ENCODE measurements at places on chromosomes 11 and 22. TPM values are rescaled to one million over a fixed set of nuclear protein-coding genes. Genes with fewer than 3 reads are reported as not detected.

DNA sequence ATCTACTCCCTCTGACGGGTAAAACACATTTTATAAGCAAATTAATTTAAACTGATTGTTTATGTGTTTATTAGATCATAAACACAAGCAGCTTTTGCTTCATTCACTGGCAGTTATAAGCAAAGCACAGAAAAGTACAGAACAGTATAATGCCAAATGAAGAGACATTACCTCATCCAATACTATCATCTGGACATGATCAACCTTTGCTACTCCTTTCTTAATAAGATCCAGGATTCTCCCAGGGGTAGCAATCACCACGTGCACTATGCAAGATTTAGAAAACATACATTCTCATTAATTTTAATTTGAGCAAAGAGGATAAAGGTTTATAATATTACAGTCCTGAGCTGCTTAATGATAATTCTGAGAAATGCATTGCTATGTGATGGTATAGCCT lies 27.9 kb downstream of the DDX6 start:
- DNase-seq = no peak

GRCh38 chr22:41976070-41976901 lies 7.0 kb downstream of the SEPTIN3 start:
- DNase-seq = no peak

GRCh38 chr11:70050243-70050642 lies 27.9 kb upstream of the ANO1 start:
- no peak for DNase-seq

DNA sequence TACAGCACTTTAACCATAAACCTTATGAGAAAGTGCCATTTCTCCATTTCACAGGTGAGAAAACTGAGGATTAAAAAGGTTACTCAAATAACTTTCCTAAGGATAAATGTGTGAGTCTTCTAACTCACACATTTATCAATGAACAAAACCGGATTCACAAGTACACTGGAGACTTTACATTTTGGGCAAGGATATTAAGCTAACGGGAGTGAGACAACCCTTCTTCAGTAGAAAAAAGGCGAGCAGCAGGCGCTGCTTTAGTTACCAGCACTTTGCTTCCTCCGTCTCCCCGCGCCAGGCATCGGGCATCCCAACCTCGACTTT lies 356 bp upstream of the TTC12 start:
- no peak for DNase-seq

DNA sequence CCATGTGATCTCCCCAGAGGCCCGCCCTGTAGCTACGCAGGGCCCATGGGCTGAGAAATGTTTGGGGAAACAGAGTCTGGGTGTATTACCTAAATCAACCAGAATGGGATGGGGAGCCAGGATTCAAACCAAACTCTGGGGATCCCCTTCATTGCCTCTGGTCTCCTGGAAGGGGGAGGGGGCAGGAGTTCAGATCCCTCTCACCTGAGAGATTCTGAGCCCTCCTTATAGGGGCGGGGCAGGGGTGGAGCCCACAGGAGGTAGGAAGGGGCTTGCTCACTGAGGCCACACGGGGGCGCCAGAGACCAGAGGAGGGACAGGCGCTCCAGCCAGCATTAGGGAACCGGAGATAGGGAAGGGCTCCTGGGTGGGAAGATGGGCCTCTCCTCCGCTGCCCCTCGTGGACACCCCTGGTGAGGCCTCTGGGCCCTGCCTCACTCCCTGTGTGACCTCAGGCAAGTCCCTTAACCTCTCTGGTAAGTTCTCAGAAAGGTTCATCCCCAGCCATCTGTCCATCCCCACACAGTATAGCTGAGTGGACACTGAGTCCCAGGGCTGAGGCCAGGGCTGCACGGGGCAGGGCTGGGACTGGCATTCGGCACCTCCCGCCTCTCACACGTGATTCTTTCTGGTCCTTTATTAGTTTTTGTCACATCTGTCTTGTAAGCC lies 2.7 kb upstream of the CDC42BPG start:
- peak; percentile 86 for DNase-seq

DNA sequence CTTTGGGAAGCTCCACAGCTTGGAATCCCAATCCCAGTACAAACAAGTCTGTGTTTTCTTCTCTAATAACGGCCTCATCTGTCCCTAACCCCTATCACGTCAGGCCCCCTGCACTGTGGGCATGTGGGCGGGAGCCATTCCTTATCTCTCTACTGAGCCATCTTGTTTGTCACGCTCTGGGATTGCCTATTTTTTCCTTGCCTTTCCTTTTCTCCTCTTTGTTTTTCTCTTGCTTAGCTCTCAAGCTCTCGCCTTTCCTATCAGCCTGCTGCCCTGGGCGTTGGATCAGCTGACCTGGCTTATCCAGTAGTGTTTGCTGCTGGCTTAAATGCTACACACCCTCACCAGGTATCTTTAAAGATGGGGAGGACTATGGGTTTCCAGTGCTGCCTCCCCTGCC lies 35.8 kb downstream of the ARHGAP1 start:
- no peak for DNase-seq

DNA sequence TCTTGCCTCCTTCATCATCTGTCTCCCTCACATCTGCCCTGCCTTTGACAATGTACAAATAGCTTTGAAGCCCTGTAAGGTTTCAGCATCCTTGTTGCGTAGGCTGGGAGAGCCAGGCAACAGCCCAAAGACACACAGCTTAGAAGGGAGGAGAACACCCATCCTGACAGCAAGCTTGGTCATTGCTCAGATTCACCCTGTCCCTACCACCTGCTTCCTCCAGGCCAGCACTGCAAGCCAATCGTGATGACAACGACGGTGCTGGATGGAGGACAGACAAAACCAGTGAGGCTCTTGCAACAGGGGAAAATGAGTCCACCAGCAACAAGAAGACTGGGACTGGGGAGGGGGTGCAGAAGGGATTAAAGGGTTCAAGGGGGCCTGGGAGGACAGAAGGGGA lies 32.9 kb upstream of the CD5 start:
- no peak for DNase-seq

- DNase-seq = no peak
Measured at GRCh38 chr11:2774173-2775082, 74.6 kb upstream of the KCNQ1OT1 start.

- peak; percentile 46 for DNase-seq
Measured at GRCh38 chr11:3000032-3000961, 8.2 kb upstream of the NAP1L4 start.

DNA sequence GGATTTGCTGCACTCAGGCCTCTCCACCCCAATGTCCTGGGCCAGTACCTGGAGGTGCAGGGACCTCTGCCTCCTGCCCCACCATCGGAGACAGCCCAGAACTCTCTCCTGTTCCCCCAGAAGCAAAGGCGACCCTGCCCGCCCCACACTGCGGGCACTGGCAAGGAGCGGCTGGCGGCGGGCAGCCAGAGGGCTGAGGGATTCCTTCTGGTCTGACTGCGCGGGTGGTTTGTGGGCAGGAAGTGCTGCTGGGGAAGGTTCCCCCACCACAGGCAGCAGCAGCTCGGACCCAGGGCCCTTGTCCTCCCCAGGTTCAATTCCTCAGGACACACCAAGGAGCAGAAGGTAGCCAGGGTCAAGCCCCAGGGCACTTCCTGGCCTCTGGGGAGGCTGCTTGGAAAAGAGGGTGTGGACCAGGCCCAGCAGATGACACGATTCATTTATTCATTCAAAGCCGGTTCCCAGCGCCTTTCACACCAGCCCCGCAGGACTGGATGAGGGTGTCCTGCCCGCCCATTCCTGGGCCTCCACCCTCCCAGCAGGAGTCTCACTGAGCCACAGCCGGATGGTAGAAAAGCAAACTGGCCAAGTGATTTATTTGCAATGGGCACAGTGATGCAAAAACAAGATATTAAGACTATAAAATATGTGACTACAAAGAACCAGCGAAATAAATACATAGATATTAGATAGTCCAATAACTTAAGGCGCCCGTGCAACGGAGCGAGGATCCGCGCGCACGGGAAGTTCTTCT lies 1.2 kb downstream of the PHLDA2 start:
- peak; percentile 37 for DNase-seq

DNA sequence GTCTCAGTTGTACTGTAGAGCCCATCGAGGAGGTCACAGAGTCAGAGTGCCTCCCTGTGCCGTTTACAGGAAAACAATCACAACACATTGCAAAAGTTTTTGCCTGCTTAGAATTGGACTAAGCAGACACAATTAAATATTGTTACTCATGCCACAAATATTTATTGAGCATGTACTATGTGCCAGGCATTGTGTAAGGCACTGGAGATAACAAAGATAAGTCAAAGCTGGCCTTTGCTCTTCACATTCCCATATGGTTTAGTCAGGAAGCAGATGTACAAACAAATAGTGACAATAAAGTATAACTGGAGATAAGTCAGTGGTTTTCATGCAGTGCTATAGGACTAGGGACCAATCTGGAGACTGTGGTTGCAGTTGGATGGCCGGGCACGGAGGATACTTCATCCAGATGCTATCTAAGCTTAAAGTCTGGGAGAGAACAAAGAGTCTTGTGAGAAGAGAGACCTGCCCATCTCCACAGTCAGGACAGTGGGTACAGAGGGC lies 550.7 kb downstream of the INSC start:
- peak; percentile 73 for DNase-seq

- no peak for DNase-seq
Measured at GRCh38 chr22:34055525-34056200, 135.4 kb upstream of the LARGE1 start.

- DNase-seq = no peak
Measured at GRCh38 chr11:108588287-108588686, 5.3 kb downstream of the EXPH5 start.

DNA sequence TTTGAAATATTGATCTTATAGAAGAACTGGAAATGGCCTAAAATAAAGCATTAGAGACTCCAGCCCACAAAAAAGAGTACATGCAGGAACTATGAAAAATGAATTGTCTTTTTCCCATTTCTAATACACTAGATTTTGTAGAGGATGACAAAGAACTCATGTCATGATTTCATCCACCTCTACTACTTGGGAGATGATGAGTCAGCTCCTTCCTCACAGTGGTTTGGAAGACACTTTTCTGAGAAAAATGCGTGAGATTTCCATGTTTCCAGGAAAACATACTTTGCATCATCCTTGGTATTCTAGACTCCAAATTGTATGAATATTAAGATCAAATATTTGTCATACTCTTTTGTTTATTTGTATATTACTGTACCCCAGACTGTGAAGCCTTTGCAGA lies 500.5 kb downstream of the FAM181B start:
- no peak for DNase-seq

- no peak for DNase-seq
Measured at GRCh38 chr11:83448686-83449085, 162.5 kb upstream of the CCDC90B start.

DNA sequence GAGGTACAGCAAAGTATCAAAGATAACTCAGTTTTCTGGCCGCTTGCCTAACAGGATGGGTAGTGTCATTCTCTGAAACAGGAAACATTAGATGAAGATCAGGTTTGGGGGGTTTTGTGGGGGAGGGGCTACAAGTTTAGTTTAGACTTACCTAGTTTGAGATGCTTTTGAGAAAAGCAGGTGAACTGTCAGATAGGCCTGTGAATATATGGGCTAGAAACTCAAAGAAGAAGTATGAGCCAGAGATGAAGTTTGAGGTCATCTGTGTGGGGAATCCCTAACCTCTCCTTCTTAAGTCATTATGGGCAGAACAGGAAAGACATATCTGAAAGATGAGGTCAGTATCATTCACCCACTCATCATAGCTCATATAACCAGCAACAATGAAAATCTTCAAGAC lies 11.9 kb downstream of the HOATZ start:
- peak; percentile 35 for DNase-seq

- DNase-seq = no peak
Measured at GRCh38 chr11:73203790-73204189, 14.3 kb upstream of the P2RY2 start.

DNA sequence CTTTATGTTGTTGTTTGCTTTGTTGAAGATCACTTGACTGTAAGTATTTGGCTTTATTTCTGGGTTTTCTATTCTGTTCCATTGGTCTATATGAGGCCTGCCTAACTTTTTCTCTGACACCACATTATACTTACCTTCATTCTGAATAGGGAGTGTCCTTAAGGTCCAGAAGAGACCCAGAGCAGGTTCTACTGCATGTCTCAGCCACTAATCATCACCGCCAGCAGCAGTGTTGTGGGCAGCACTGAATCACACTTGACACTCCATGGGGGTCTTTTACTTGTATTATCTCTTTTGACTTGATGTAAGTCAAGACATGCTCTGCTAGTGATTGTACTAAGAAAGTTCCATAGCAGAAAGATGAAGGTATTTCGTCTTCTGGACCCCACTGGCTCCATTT lies 274.9 kb downstream of the TENM4 start:
- DNase-seq = no peak

DNA sequence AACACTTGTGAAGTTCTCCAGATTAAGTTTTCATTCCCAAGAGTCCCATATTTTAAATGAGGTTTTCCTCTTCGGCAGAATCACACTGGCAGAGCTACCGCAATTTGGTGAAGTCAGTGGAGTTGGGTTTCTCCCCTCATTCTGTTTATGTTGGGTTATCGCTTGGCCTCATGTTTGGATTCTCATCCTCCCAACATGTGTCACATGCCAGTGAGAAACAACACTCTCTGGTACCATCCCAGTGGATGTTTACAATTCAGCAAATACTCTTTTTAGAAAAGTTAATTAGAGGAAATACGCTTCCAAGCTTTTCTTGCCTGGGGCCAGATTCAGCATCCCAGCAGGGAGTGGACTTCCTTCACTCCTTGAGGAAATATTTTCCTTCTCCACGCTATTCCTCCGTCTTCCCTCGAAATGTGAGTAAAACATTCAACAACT lies 2.1 kb downstream of the PAMR1 start:
- peak; percentile 68 for DNase-seq

DNA sequence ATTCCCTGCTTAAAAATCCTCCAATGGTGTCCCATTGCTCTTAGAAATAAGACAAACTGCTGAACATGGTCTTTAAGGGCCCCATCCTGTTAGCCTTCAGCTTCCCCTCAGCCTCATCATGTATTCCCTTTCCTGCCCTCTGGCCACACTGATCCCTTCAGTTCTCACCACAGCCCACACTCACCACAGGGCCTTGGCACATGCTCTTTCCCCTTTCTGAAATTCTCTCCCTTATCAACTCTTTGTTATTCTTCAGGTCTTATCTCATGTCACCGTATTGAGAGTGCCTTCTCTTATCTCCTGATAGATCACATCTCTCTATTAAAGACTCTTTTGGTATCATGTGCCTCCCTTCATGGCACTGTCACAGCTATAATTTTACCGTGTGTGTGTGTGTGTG lies 167.8 kb upstream of the MPPED2 start:
- no peak for DNase-seq

GRCh38 chr22:41501209-41501608 lies 32.3 kb downstream of the ACO2 start:
- no peak for DNase-seq

The MYRF gene
- total RNA-seq = 0.18 TPM

The TFIP11 gene
- 45.7 TPM for total RNA-seq

The PYGM gene
- 1.7 TPM for total RNA-seq

The CSF2RB gene
- total RNA-seq = 0.98 TPM

The DNAJB7 gene
- total RNA-seq = not detected

The KCNK4 gene
- total RNA-seq = not detected

The PGA3 gene
- not detected for total RNA-seq

The C11orf42 gene
- total RNA-seq = not detected

The CD82 gene
- total RNA-seq = 4.5 TPM

The SCARF2 gene
- 42.9 TPM for total RNA-seq

The SLC6A5 gene
- total RNA-seq = not detected

Data from fibroblast of the aortic adventitia (primary cell).